Stimulated activated CD8-positive, alpha-beta memory T cell treated with anti-CD3 and anti-CD28 coated beads, Interleukin-4, amount 100 ng/mL, for 4 hours (primary cell): ENCODE measurements at places on chromosomes 1 and 21.

DNA sequence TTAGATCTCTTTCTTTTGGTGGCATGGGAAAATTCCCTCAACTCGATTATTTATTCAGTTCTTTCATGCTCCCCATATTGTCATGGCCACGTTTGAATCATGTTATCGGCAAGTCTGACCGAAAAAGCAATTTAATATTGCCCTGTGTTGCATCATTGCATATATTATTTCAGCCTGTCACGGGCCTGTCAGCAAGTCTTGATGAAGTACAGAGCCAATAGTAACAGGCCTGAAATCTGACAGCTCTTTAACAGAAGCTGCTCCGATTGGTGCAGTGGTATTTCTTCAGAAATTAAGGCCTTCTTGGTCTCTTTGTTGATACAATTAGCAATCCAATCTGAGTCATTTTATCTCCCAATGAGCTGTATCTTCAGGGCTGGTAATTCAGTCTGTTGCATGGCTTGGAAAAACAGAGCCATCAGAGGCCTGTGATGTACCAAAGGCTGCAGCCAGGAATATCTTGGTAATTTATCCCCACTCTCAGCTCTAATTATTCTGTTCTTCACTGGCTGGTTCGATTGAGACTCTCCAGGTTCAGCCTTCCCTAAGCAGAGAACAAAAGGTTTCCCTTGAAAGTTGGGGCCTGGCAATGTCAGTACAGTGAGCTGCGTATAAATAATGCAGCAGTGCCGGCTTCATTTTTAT, 149.5 kb downstream of the FGGY start:
- no peak for DNase-seq

DNA sequence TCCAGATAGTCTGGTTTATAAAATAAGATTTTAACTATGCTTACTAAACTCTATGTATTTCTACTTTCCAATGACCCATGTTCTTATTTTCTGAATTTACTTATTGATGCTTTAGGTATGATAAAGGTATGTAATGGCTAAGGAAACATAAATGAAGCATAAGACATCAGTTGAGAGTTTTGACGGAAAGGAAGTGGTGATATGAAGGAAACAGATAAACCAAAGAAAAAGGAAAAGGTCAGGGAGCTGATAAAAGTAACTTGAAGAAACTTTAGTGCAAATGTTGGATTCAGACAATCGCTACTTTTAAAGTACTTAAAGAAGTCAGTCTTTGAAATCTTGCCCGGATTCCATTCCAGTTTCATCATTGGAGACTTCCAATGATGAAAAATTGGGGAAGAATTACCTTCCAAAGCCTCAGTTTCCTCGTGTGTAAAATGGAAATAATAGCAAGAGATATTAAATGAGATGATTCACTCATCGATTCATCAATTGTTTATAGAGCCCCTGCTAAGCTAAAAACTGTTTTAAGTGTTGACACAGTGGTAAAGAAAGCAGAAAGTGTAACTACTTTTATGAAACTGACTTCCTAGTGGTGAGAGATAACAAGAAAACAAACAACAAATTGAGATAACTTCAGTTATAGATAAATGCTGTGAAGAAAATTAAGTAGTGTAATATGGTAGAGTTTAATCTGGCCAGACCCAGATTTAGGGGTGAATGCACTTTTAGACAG, 10.6 kb downstream of the PTPRC start:
- DNase-seq = no peak

GRCh38 chr1:112674986-112675727, 698 bp downstream of the MOV10 start:
- no peak for DNase-seq

DNA sequence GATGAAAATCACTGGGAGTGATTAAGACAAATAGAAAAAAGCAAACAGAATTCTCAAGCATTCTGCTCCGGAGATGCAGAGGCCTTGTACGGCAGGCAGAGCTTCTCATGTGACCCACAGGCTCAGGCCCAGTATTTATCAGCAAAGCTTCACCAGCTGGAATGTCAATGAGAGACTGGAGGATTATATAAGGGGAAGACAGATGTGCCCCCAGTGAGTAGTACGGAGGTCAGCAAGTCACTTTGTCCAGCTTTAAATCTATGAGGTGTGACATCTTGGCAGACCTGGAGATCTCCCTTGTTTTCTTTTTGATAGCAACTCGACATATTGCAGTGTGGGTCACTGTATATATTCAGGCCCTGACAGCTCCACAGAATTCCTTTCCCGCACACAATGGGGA, 106.8 kb downstream of the HHIPL2 start:
- DNase-seq = no peak
